ENCODE measurements at places on chromosomes 4 and X. TPM values are rescaled to one million over a fixed set of nuclear protein-coding genes. Genes with fewer than 3 reads are reported as not detected.
A peak's percentile ranks its signal among the peaks of the same experiment; 100 is the strongest.

The MMRN1 gene
- not detected for total RNA-seq

The CEP44 gene
- 16.9 TPM for total RNA-seq

The MAGEA2B gene
- total RNA-seq, result not detected

The CPZ gene
- not detected for total RNA-seq

DNA sequence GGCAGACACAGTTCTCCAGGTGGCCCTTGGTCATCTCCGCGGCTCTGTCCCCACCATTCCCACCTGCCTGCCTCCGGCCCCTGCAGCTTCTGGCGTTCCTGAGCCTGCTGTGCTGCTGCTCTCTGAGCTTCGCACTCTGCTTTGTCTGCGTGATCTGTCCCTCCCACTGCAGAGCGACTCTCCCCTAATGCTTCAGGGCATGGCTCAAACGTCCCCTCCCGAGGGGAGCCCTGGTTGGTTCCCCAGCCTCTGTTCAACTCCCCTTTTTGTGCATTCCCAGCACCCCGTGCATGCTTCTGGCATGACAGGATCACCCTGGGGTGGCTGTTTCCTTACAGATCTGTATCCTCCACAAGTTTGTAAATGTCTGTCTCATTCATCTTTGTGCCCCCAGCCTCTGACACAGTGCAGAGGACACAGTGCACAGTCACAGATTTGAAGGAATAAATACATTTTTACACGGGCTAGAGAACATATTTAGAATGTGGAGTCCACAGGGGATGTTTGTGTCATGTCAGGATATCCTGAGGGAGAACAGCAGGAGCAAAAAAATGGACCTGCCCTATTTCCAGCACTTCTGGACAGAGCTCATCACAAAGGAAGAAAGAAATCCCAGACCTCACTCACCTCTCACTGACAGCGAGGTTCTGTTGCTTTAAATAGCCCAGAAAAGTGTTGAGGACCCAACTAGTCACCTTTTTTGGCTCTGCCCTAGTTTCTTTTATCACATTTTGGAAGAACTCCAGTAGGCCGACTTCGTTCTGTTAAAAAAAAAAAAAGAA is 72.6 kb downstream of the GATB start:
- no peaks in the 10 kb centered on the region for H3K27me3 ChIP-seq
- H3K4me3 ChIP-seq, result no peak overlapping the region
- H3K4me1 ChIP-seq, result no peaks in the 10 kb centered on the region
- no peak for DNase-seq
- no peak overlapping the region for H3K27ac ChIP-seq

DNA sequence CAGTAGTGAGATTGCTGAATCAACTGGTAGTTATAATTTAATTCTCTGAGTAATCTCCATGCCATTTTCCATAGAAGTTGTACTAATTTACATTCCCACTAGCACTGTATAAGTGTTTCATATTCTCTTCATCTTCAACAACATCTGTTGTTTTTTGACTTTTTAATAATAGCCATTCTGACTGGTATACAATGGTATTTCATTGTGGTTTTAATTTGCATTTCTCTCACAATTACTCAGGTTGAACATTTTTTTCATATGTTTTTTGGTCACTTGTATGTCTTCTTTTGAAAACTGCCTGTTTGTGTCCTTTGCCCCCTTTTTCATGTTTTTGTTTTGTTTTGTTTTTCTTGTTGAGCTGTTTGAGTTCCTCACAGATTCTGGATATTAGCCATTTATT is 880.2 kb downstream of the RAPGEF2 start:
- no peaks in the 10 kb centered on the region for H3K4me1 ChIP-seq
- H3K27ac ChIP-seq, result no peak overlapping the region
- H3K27me3 ChIP-seq, result no peaks in the 10 kb centered on the region
- no peaks in the 10 kb centered on the region for H3K36me3 ChIP-seq
- no peak overlapping the region for H3K4me3 ChIP-seq

GRCh38 chrX:124257924-124258702 is 74.3 kb upstream of the TEX13D start:
- no peaks in the 10 kb centered on the region for H3K27me3 ChIP-seq
- H3K36me3 ChIP-seq, result peaks cover 6% of the 10 kb centered on the region
- no peak for DNase-seq
- no peak overlapping the region for H3K4me3 ChIP-seq
- no peak overlapping the region for H3K27ac ChIP-seq

GRCh38 chrX:40849906-40850823 is 114.8 kb upstream of the MED14 start:
- peaks cover 85% of the 10 kb centered on the region for H3K27me3 ChIP-seq
- H3K36me3 ChIP-seq, result peaks cover 6% of the 10 kb centered on the region
- no peaks in the 10 kb centered on the region for H3K4me1 ChIP-seq
- DNase-seq, result no peak
- no peak overlapping the region for H3K4me3 ChIP-seq
- no peak overlapping the region for H3K27ac ChIP-seq

GRCh38 chr4:85658766-85659439 is 184.0 kb downstream of the ARHGAP24 start:
- H3K4me1 ChIP-seq, result no peaks in the 10 kb centered on the region
- no peaks in the 10 kb centered on the region for H3K27me3 ChIP-seq
- no peak overlapping the region for H3K4me3 ChIP-seq
- H3K27ac ChIP-seq, result no peak overlapping the region

DNA sequence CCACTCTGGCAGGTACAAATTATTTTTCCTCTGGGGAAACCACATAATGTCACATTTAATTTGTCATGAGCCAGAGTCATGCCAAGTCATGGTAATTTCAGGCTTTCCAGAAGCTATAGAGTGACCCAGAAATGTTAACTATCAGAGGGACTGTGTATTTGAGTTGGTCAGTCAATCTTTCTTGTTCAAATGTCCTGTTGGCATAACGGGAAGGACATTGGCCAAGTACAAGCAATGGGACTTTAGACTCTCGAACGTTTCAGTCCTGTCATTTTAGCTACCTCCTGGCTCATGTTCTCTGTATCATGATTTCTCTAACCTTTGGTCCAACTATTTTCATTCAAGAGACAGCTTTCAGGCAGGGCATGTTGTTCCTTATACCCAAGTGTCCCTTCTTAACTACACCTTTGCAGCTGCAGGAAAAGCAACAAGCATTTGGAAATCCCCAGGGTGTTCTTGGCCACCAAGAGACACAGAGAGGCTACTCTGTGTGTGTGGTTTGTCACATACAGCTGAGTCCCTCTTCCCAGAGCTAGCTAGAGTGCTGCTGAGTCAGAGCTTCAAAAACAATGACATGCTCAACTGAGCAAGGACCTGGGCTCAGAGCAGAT is 142.6 kb downstream of the EGF start:
- peak overlapping the region; percentile 12 for H3K27ac ChIP-seq
- no peaks in the 10 kb centered on the region for H3K27me3 ChIP-seq
- peaks cover 21% of the 10 kb centered on the region for H3K4me1 ChIP-seq
- H3K36me3 ChIP-seq, result peaks cover 26% of the 10 kb centered on the region
- H3K4me3 ChIP-seq, result no peak overlapping the region

GRCh38 chr4:7431696-7432530 is 2.8 kb downstream of the PSAPL1 start:
- peaks cover 20% of the 10 kb centered on the region for H3K4me1 ChIP-seq
- no peak overlapping the region for H3K27ac ChIP-seq
- DNase-seq, result peak; percentile 20
- H3K27me3 ChIP-seq, result no peaks in the 10 kb centered on the region
- H3K4me3 ChIP-seq, result no peak overlapping the region
- H3K36me3 ChIP-seq, result no peaks in the 10 kb centered on the region
